Occipital lobe (tissue), 3 donors: ENCODE measurements at places on chromosomes 4 and X. TPM values are rescaled to one million over a fixed set of nuclear protein-coding genes. Genes with fewer than 3 reads are reported as not detected.
A peak's percentile ranks its signal among the peaks of the same experiment; 100 is the strongest.

- no peak for DNase-seq
These were observed 111.4 kb downstream of the SH3KBP1 start for GRCh38 chrX:19775830-19776485.

The TMEM31 gene
- total RNA-seq, result not detected

The AREG gene
- total RNA-seq, result not detected

DNA sequence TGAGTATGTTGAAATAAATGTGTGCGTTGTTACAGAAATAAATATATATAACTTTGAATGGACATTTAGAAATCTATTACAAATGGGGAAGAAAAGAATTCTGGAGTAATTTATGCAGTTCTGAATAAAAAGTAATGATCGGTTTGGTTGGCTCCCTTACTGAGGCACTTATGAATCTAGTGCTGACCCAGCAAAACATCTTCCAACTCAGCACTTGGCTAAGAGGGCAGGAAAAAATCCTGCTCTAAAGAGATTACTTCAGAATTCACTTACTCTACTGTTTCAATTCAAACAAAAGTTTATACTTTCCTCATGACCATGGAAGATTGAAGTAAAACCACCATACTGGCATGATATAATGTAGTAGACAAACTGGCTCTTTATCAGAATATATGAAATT is 123.9 kb upstream of the RXFP1 start:
- DNase-seq, result no peak

The MSN gene
- 24.8 TPM for total RNA-seq

- DNase-seq, result no peak
These were observed 41.1 kb downstream of the IL13RA2 start for GRCh38 chrX:114976292-114976691.

The DNASE1L1 gene
- 4.4 TPM for total RNA-seq

The F11 gene
- total RNA-seq, result not detected

DNA sequence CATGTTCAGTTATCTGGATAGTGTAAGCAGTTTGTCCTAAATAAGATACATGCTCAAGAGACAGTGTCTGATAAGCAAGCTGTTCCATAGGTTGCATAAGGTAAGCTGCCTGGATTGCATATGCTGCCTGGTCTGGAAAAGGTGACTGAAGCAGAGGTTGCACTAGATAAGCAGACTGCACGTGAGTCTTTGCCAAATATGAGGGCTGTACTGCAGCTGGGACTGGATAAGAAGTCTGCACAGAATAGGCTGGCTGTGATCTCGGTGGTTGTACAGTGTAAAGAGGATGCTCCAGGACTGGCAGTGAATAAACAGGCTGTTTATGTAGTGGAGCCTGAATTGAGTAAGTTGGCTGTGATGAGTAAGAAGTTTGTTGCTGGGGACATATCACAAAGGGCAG is 68.9 kb downstream of the WNK3 start:
- peak; percentile 0 for DNase-seq

DNA sequence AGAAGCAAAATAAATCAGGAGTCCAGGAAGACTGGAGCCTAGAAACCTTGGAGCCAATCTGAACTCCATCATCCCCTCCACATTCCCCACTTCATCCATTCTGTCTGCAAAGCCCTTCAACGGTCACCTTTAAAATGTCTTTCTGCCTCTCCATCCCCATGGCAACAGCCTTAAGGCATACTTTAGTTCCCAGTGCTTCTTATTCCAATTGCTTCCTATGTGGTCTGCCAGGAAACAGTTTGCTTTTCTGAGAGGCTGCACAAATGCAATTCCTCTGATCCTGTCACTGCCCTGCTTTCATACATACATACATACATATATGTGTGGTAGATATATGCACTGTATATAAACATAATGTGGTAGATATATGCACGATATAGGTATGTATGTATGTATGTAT is 786 bp upstream of the MAGEH1 start:
- no peak for DNase-seq

DNA sequence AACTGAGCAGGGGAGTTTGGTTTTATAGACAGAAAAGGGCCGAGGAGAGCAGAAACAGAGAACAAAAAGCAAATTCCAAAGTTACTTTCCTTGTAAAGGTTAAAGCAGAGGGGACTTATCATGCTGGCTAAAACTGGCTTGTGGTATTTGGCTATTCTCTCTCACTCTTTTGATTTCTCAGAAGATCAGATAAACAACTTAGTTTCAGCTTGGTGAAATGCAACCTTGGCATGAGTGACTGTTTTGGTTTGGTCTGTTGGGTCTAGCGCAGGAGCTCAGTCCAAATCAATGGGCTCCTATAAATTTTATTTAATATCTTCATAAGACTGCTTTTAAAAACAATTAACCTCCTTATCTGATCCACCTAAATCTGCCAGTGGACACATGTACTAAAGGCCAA is 47.3 kb upstream of the KIAA1210 start:
- no peak for DNase-seq

DNA sequence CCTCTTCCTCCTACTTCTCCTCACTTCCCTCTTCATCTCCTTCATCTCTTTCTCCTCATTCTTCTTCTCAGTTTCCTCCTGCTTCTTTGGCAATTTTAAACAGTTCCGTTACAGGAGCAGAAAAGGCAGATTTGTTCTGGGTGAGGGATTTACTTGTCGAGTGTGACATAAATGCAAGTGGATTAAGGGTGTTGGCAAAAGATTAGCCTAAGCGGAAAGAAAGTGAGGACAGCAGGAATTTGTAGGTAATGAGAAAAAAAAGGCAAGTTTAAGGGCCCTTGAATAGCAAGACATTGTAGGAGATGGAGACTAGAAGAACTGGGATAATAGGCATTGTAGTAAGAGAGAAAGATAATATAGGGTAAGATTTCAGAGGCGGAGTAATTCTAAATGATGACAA is 841.6 kb downstream of the RAPGEF2 start:
- DNase-seq, result no peak

GRCh38 chr4:7901311-7901885 is 38.3 kb downstream of the AFAP1 start:
- DNase-seq, result no peak

The ERCC6L gene
- total RNA-seq, result 0.62 TPM

- no peak for DNase-seq
These were observed 203.3 kb downstream of the MAPK10 start for GRCh38 chr4:86156531-86156930.

DNA sequence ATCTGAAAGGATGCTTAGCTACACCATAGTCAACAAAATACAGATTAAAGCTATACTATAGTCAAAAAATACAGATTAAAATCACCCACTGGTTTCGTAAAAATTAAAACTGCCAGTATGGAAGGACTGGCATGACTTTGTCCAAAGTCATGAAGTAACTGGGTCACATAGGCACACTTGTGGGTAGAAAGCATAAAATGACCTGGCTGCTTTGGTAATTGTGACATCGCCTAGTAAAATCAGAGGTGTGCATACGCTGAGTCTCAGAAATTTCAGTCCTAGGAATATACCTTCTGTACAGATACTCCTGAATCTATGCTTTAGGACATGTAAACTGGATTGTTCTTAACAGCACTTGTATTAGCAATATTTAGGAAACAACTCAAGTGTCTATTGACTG is 28.1 kb downstream of the CLNK start:
- DNase-seq, result no peak

The SMIM31 gene
- not detected for total RNA-seq

The HTRA3 gene
- 1.2 TPM for total RNA-seq
